Stimulated activated CD4-positive, alpha-beta T cell treated with anti-CD3 and anti-CD28 coated beads, Interleukin-12 subunit alpha, Interleukin-12 subunit beta, amount 100 ng/mL, for 48 hours (primary cell): ENCODE measurements at places on chromosomes 7 and 10.

DNA sequence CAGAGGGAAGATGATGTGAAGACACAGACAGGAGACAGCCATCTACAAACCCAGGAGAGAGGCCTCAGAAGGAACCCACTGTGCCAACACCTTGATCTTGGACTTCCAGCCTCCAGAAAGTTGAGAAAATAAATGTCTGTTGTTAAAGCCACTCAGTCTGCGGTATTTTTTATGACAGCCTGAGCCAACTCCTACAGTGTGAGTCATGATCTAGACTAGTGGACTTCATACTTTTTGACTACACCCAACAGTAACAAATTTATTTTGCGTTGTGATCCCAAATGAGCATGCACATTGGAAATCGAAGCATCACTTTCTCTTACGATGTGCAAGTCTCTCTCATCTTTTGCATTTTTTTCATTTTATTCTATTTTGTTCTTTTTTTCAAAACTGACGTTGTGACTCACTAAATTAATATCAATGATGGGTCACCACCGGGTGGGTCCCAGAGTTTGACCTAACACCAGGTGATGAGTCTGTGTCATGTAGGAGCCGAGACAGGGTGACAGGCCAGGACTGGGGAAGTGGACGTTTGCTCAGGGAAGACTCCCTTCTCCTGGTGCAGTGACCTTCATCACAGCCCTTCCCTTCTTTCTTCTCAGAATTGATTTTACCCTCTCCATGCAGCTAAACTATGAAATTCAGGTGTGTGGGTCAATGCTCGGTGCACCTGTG lies 28.9 kb downstream of the PHYH start:
- no peak for DNase-seq

DNA sequence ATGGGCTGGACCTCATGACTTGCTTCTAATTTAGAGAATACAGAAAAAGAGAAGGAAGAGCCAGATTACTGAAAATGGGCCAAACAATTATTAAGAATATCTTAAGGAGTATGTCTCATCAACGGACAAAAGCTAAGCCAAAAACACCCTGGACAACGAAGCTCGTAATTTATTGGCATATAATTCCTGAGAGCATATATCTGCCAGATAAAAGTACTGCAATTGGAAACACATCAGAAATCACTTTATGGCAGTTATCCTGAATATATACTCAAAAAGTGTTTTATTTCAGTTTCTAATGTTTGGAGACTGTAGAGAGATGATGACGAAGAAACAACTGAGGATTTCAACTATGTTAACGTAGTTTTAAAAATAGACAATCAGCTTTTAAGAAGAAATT lies 211.8 kb downstream of the CSTF2T start:
- DNase-seq = no peak

- no peak for DNase-seq
Measured at GRCh38 chr10:26064106-26064505, 130.1 kb downstream of the MYO3A start.

- DNase-seq = no peak
Measured at GRCh38 chr10:85916994-85917573, 449.5 kb downstream of the GRID1 start.

DNA sequence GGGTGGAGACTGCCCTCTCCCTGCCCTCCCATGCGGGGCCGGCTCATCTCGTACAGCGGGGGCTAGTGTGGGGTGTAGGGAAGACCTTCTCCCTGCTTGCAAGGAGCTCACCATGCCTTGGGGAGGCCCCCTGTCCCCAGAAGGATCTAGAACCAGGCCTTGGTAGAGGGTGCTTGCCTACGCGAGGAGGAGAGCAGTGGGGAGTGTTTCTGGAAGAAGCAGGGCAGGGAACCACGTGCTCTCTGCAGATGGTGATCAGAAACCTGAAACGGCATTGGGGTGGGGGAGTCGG lies 2.7 kb downstream of the MAFK start:
- DNase-seq = no peak
